Non-pigmented ciliary epithelial cell (primary cell): ENCODE measurements at places on chromosomes 12 and 14.

GRCh38 chr14:31173120-31173837 lies 34.3 kb downstream of the HECTD1 start:
- no peak for DNase-seq

GRCh38 chr12:109729371-109729781 lies 15.8 kb downstream of the FAM222A start:
- DNase-seq: no peak

DNA sequence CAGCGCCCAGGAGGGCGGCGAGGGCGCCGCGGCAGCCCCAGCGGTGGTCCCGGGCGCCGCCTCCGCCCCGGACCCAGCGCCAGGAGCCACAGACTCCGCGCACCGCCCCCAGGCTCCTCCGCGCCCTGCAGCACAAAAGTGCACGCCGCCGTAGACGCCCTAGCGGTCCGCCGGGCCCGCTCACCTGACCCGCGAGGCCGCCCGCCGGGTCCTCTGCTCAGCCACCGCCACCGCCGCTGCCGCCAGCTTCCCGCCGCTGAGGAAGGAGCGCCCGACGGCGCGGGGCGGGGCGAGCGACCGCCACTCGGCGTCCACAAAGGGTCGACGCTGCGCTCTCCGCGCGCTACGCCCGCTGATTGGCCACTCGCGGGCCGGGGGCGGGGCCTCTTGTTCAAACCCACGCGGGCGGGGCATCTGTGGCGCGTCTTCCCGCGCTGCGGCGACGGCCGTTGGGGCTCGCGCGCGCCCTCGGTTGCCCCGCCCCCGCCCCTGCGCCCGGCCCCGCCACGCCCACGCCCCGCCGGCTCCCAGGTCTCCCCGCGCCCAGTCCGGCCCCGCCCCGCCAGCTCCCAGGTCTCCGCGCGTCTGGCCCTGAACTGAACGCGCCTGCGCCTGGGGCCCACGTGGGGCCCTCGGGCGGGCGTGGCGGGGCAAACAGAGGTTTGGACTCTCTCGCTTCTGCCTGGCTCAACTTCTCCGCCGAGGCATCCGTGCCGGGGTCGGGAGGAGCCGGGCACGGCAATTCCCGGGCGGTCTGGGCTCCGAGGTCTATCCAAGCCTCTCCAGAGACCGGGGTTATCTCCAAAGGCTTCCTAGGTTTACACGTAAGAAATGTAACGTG lies at the start of gene CDCA4:
Gene CDCA4 (minus strand): TSS at position 269 of the 841 bp plus-strand sequence. CDS start 9,154 bp downstream, outside the sequence.
- no peak for DNase-seq

DNA sequence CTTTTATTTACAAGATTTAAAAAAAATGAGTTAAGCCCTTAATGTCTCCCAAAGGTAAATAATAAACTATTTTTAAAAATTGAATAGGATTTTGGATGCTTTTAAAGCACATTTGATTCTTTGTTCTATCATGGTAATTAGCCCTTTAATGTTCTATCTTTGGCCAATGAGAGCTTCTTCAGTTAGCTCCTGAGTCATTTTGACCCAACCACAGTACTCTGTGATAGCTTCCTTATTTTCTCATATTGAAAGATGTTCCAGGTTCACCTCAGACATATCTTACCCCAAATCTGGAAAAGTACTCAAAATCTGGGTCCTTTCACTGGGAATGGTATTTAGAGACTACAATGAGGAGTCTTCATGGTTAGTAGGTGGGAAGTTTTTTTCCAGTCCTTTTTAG lies 98.0 kb downstream of the MYRFL start:
- DNase-seq: no peak

- no peak for DNase-seq
Measured at GRCh38 chr12:11555743-11556625, 93.5 kb upstream of the ETV6 start.

- DNase-seq: no peak
Measured at GRCh38 chr12:113397497-113398197, 6.0 kb downstream of the SDS start.

DNA sequence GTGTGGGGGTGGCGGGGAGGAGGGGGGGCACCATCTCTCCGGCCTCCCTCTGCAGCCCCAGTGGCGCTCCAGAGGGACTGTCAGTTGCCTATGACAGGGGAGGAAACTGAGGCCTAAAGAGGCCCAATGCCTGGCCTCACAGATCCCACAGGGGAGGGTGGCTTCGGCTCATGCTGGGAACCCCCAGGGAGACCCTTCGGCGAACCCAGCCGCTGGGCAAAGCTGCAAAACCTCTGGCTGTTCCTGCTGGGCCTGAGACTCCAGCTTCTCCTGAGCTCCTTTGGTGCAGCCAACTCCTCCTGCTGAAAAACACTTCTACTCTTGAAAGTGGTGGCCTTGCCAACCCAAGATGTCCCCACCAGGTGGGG lies 170.1 kb upstream of the RTL1 start:
- DNase-seq: no peak

- DNase-seq: no peak
Measured at GRCh38 chr12:56935752-56936151, 1.5 kb upstream of the SDR9C7 start.
